T-helper 17 cell (primary cell): ENCODE measurements at places on chromosomes 5 and 9.

- no peak for DNase-seq
Observed at GRCh38 chr5:158483281-158483860, 616.3 kb downstream of the EBF1 start.

- no peak for DNase-seq
Observed at GRCh38 chr5:36462295-36463021, 143.9 kb upstream of the SLC1A3 start.

- DNase-seq, result no peak
Observed at GRCh38 chr5:114387433-114387832, 25.6 kb downstream of the KCNN2 start.

GRCh38 chr9:104025945-104026344 is 68.2 kb upstream of the SMC2 start:
- DNase-seq, result no peak

GRCh38 chr9:33135031-33135461 is 32.1 kb downstream of the B4GALT1 start:
- no peak for DNase-seq

DNA sequence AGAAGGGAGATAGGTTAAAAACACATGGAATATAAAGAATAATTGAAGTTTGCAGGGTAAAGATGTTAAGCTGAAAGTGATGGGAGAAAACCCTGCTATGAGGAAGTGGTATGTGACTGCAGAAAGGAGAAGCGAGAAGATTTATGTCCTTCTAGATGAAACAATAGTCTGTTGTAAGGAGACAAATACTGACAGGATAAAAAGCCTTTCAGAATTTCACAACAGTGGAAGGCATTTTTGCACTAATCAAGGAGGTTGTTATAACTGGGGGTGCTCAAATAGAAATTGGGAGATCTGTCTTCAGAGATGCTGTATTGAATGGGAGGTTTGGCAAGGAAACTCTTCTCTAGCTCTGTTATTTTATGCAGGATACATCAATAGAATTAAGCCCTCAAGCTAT is 69.6 kb downstream of the NMUR2 start:
- no peak for DNase-seq

- DNase-seq, result no peak
Observed at GRCh38 chr5:179278119-179278518, 67.1 kb downstream of the ADAMTS2 start.
